ENCODE measurements at places on chromosomes 6 and 20. TPM values are rescaled to one million over a fixed set of nuclear protein-coding genes. Genes with fewer than 3 reads are reported as not detected.

The BTBD9 gene
- total RNA-seq: 16.3 TPM

DNA sequence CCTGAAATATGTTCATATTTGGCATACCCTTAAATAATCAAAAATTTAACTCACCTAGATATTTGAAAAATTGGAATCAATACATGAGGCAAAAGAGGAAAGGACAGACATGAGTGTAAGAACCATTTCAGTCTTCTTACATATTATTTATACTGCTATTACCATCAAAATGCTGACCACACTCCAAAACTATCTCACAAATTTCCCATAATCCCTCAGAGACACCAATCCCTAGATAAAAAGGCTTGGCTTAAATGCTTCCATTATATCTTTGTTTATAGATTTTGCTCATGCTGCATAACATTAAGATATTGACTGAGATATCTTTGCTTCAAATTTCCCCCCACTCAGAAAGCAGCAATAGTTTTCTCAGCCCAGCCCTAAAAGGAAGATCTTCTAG lies 11.7 kb upstream of the NT5DC1 start:
- no peak for DNase-seq

The SEL1L2 gene
- total RNA-seq: not detected

- no peak for DNase-seq
These were observed 132.3 kb downstream of the CARMIL1 start for GRCh38 chr6:25411316-25411950.

DNA sequence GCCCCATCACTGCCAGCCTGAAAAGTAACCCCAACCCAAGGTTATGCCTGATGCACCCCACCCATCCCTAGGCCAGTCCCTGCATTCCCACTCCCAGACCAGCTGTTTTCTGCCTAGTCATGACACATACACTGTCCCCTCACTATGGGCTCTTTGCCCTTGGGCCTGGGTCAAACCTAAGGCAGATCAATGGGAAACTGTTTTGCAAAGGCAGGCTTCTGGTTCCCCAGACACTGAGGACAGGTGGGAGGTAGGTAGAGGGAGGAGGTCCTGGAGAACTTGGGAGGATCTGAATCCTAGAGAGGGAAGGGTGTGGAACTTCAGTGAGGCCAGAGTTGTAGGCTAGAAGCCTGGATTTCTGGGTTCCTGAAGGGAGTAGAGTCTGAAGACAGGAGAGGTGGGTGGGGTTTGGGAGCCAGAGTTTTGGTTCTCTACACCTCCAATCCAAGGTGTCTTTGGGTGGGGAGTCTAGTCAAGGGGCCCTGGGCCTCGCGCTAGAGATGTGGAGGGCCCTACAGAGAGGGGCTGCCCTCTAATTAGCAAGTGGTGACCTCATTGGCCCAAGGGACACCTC lies 2.0 kb downstream of the CLIC1 start:
- DNase-seq: no peak

DNA sequence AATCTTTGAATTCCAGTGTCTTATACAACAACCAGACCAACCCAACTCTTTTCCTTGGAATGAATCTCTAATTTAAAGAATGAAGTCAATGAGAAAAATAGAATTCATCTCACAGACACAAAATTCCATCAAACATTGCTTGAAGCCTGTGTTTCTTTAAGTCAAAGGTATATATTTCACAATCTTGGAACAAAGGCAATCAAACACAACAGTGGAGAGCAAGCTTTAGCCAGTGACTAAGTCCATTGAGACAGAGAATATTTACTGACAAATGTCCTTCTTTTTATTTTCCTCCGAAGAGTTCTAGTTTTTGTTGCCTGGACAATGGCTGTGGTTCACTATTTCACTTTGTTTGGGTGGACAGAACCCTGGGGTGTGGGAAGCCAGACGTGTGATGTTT lies 35.8 kb downstream of the MEP1A start:
- DNase-seq: no peak

The VSX1 gene
- total RNA-seq: not detected

GRCh38 chr20:37911261-37911660 lies 8.3 kb downstream of the VSTM2L start:
- DNase-seq: no peak

- no peak for DNase-seq
These were observed 950 bp downstream of the KCTD20 start for GRCh38 chr6:36443471-36444428.

DNA sequence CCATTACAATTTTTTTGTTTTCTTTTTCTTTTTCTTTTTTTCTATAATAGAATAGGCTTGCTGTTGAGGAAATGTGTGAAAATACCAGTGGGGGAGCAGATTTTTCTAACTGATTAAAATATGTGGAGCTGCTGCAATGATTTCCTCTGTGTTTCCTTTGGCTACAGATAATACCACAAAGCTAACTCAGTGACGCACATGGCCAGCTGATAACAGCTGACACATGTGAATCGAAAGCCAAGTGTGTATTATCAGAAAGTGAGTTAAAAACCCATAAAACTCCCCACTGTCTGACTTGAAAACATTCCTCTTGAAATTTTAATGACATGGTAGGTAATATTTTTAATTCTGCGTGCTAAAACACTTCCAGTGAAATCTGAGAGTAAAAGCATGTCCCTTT lies 70.8 kb upstream of the AHI1 start:
- DNase-seq: no peak

- no peak for DNase-seq
These were observed 56.5 kb upstream of the HFE start for GRCh38 chr6:26030716-26031115.

- no peak for DNase-seq
These were observed 42.0 kb upstream of the OLIG3 start for GRCh38 chr6:137536104-137536773.

DNA sequence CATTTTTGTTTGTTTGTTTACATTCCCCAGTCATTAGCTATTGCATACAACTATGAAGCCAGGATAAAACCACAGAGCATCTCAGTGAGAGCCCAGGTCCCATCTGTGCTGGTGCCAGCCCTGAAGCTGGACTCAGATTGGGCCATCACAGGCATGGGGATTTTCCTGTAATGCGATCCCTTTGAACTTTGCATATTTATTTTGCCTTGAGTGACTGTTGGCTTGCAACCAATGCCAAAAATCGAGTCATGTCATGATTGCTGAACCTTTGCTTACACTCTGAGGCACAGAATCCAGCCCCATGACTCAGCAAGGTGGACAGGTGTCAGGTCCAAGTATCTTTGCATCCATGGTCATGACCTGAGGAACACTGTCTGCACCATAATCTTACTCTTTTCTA lies 46.2 kb upstream of the GGTLC1 start:
- DNase-seq: no peak

- DNase-seq: no peak
These were observed 356.0 kb upstream of the JARID2 start for GRCh38 chr6:14889611-14890593.

DNA sequence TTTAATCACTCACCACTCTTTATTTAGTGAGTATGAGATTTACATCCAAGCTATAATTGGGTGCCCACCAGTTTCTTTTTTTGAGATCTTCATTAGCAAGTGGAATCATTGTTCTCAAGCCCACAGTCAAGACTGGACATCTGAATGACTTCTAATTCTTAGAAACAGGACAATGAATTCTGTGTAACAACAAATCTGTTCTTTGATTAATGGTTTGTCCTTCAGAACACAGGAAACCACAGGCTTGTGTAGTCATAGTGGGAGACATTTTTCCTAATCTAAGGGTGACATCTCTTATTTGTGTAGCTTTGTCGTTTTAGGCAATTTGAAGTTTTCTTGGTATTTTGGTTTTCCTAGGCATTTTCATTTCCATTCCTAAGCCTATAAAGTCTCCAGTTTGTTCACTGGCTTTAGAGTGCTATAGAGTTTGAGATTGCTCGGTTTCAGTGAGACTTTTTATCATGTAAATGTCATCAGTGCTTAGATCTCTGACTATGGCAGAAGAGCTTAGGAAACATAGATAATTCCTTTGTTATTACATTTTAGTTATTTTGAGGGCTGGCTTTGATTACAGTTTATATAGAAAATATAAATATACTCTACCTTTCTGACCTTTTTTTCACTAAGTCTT lies 903.9 kb upstream of the MAP3K7 start:
- no peak for DNase-seq

DNA sequence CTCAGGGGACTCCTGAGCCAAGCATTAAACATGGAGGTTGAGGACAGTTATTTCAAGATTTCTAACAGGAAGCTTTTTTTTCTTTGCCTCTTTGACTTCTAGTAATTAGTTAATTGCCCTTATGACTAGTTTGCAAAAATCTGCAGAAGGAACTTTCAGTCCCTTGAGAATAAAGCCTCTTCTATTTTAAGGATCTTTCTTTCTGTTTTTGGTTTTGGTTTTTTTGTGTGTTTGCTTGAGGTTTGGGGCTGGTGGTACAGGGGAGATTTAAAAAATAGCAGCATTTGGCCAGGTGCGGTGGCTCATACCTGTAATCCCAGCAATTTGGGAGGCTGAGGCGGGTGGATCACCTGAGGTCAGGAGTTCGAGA lies 259.3 kb downstream of the BMP7 start:
- DNase-seq: no peak

The ADGB gene
- not detected for total RNA-seq

The APOM gene
- total RNA-seq: 2.1 TPM

- no peak for DNase-seq
These were observed 226.0 kb upstream of the TSHZ2 start for GRCh38 chr20:52746190-52746589.

- DNase-seq: no peak
These were observed 44.3 kb upstream of the SNX9 start for GRCh38 chr6:157778719-157779118.

GRCh38 chr6:97703661-97704060 lies 420.6 kb upstream of the MMS22L start:
- DNase-seq: no peak

DNA sequence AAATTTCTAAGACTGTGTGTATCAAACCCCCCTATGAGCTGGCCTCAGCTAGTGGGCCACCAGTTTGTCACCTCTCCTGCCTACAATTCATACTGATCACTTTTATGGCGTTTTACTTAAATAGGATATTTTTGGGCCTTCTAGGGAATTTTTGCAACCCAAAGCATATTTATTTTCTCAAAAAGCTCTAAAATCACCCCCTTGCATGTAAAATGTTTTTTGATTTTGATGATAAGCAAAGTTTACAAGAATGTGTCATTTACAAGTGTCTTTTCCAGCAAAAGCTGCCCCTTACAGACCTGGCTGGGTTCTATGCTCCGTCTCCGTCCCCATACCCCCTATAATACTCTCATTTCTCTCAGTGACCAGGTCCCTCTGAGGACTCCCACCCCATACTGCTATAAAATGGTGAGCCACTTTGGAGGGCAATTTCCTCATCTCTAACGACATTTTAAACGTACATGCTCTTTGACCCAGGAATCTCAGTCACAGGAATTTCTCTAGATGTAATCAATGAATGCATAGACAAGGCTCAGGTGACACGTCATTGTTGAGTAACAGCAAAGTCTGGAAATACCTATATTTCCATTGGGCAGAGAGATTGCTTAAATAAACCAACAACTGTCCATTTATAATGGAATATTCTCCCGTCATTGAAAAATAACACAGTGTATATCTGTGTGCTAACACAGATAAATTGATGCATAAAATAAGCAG lies 13.9 kb upstream of the OCSTAMP start:
- no peak for DNase-seq

DNA sequence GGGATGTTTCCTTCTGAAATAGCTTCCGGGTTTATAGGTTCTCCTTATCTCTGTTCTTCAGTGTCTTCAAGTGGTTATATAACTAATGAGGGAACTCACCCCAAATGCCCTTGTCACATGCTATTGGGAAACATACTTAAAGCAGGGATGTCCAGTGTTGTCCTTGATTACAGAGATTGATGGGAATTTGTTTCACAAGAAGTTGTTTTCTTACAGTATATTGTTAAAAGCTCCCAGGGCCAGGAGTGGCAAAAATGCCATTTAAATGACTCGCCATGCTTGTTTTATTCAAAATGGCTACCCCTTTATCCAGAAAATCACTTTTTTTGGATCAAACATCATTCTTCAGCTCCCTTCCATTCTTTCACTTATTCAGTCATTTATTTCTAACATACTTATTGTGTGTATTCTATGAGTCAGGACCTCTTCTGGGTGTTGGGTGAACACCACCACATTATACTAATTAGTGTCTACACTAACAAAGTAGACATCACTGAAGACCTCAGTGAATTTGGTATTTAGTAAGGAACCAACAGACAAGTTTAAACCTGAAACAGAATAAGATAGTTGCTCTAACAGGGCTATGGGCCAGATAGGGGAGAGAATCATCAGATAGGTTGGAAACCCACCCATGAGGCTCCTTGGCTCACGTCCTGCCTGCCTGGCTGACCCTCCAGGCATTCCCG lies 791.1 kb downstream of the MAFB start:
- DNase-seq: no peak

The HBS1L gene
- 47.5 TPM for total RNA-seq

DNA sequence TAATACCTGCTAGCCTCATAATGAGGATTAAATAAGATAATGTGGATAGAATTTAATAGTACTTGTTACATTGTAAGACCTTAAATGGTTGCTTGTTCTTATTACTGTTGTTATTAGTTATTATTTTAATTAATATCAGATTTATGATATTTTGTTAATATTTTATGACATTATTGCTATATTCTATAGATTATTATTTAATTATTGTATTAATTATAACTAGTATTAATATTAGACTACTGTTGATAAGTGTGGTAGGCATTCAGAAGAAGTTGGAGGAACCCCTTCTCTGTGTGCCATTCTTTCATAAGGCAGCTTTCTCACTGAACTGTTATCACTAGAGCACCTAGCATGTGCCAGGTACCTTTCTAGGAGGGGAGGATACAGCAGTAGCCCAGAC lies 2.6 kb upstream of the NEDD9 start:
- no peak for DNase-seq

- DNase-seq: no peak
These were observed 3.1 kb downstream of the STXBP5 start for GRCh38 chr6:147207351-147207750.

The FHL5 gene
- total RNA-seq: 2.4 TPM

The MLN gene
- total RNA-seq: not detected

DNA sequence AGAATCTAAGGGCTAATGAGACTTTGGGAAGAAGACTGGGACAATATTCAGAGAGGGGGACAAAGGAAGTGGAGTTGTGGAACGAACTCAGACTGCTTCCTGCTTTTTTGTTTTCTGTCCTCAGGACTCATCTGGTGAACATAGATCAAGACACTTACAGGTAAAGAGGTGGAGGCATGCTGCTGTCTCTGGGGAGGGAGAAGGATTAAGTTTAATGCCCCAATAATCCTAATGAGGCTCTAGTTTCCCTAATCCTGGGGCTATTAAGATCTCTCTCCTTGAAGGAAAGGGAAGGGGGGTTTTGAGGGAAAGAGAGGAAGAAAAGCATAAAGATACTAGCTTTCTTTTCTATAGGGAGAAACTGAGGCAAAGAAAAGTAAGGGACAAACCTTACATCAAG lies 4.6 kb downstream of the MSH5 start:
- DNase-seq: no peak

GRCh38 chr6:37700620-37700973 lies 2.9 kb upstream of the MDGA1 start:
- no peak for DNase-seq

DNA sequence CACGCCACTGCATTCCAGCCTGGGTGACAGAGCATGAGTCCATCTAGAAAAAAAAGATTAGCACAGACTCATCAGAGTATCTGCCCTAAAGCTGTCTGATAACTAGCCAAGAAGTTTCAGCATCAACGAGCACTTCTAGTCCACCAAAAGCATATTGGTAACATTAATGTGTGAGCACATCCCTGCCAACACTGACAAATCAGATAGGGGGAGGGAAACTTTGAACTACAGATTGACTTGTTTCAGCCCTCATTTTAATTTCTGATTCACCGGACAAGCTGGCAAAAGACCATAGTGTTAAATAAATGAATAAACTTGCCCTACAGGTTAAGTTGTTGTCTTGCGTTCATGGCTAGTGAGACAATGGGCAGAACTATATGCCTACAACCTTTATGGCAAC lies 7.7 kb upstream of the SEC63 start:
- no peak for DNase-seq

The DNMT3B gene
- 0.68 TPM for total RNA-seq
